Adipocyte (in vitro differentiated cells): ENCODE measurements at places on chromosomes 1 and 21.

DNA sequence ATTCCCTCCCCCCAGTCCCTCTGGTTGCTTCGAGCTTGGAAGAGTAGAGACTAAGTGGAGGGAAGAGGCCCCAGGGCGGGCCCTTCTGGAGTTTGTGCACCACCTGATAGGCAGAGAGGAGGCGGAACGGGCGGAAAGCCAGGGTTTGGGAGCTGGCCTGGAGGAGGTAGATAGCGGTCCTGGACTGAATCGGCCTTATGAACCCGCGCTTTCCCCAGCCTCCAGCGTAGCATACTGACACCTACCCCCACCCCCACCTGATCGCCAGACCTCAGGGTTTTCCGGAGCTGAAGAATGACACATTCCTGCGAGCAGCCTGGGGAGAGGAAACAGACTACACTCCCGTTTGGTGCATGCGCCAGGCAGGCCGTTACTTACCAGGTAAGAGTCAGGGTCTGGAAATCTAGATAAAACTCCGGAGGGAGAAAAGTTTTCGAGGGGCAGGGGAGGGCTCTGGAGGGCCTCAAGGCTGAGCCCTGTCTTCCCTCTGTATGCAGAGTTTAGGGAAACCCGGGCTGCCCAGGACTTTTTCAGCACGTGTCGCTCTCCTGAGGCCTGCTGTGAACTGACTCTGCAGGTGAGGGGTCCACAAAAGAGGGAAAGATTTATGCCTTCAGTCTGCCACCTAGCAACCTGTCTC is 705 bp downstream of the UROD start:
- DNase-seq: peak; percentile 83

GRCh38 chr1:237138551-237138950 is 96.6 kb downstream of the RYR2 start:
- no peak for DNase-seq

- DNase-seq: no peak
Measured at GRCh38 chr1:116420417-116421200, 47.6 kb downstream of the ATP1A1 start.

- DNase-seq: peak; percentile 74
Measured at GRCh38 chr1:99557546-99558202, 88.2 kb upstream of the PALMD start.

DNA sequence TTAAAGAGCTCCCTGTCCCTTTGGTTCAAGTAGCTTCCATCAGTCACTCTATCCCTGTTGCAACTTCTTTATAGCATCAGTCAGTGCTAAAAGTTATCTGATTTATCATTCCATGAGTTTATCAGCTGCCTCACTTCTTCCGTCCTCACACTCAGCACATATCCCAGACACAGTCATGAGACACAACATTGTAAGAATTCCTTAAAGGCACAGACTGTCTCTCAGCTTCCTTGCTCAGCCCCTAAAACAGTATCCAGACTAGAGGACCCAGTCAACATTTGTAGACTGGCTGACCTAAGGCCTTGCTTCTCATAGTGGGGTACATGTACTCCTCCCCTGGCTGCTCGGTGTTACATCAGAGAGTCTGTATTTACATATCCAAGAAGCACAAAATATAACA is 164.9 kb upstream of the ADGRL2 start:
- no peak for DNase-seq

- peak; percentile 39 for DNase-seq
Measured at GRCh38 chr1:227934476-227935313, 13.0 kb downstream of the WNT9A start.

DNA sequence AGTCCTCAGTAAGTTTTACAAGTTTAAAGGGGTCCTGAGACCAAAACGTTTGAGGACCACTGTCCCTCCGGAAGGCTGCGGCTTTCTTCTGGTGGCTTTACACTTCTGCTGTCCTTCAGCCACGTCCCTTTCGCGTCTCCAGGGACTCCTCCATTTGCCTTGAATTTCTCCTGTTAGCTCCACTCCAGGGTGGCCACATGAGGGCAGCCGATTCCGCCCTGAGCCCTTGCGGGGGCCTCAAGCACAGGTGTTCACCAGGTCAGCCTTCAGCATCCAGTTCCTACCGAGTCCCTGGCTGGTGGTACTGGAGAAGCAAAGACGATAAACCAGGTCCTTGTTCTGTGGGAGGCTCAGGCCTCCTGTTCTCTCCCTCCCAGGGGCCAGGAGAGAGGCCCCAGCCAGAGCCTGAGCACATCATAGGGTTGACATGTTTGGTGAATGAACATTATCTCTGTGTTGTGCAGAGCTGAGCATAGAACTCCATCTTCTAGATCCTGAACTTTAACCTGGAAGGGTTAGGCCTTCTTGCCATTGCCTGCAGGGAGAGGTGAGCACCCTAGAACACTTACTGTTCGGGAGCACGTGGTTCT is 27.4 kb upstream of the COQ8A start:
- no peak for DNase-seq

DNA sequence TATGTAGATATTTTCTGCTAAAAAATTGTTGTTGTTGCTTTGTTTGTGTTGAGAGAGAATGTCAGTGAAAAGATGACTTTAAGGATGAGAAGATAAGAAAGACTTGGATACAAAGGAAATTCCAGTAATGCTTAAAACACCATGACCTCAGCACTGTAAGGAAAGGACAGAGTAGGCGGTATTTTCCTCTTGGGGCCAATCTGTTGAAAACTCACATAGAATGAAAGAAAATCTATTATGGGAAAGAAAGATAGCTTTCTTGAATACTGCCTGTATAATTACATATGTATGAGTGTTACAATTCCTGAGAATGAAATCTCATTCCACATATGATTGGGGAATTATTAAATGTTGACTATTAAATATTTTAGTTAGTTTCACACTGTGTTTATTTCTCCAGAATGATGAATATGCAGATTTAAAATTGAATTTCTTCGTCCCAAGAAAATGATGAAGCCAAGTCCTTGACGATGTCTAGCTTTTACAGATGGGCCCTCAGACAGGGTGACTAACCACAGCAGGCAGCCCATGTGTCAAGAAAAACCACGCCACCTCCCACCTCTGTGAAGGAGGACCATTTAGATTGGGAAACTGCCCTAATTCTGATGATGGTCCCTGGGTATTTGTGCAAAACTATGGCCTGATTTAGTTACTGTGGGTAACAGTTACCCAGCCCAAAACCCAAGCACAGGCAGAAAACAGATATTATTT is 49.7 kb upstream of the LMO4 start:
- peak; percentile 13 for DNase-seq

DNA sequence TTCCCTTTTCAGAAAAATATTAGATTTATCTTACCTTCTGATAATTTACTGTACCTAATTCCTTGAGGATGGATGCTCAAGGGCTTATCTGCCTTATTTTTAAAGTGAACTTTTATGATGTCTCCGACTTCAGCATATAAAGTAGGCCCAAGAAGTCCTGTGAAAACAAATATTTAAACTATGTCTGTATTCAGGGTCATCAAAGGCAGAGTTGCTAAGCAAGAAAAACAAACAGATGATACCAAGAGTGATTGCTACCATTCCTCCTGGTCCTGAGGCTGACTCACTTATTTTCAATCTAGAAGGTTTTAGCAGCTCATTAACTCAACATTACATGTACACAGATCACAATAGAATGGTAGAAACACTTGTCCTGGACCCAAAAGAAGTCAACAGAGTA is 14.1 kb downstream of the F5 start:
- no peak for DNase-seq

GRCh38 chr1:82059959-82060358 is 259.2 kb downstream of the ADGRL2 start:
- no peak for DNase-seq
